ENCODE measurements at places on chromosomes 3 and 15. TPM values are rescaled to one million over a fixed set of nuclear protein-coding genes. Genes with fewer than 3 reads are reported as not detected.

The LIPC gene
- not detected for total RNA-seq

DNA sequence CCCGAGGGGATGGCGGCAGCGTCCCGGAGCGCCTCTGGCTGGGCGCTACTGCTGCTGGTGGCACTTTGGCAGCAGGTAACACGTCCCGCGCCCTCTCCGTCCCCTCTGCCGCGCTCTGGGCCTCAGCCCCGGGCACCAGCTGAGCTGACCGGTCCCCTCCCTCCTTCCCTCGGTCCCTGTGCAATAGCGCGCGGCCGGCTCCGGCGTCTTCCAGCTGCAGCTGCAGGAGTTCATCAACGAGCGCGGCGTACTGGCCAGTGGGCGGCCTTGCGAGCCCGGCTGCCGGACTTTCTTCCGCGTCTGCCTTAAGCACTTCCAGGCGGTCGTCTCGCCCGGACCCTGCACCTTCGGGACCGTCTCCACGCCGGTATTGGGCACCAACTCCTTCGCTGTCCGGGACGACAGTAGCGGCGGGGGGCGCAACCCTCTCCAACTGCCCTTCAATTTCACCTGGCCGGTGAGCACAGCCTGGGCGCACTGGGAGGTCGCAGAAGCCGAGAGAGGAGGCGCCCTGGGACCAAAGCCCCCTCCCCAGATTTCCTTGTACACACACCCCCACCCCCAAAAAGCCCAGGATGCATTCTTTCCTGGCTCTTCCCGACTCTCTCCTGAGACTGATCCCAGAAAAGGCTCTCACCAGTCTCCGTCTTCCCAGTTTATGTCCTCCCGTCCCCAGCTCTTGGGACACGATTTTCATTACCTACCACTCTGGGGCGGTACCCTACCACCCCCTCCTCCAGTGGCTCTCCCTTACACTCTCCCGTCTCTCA is 705 bp downstream of the DLL4 start:
- no peak overlapping the region for H3K27ac ChIP-seq
- H3K4me1 ChIP-seq = peaks cover 62% of the 10 kb centered on the region
- peaks cover 18% of the 10 kb centered on the region for H3K27me3 ChIP-seq
- H3K4me3 ChIP-seq = peak overlapping the region; percentile 33
- no peaks in the 10 kb centered on the region for H3K36me3 ChIP-seq

DNA sequence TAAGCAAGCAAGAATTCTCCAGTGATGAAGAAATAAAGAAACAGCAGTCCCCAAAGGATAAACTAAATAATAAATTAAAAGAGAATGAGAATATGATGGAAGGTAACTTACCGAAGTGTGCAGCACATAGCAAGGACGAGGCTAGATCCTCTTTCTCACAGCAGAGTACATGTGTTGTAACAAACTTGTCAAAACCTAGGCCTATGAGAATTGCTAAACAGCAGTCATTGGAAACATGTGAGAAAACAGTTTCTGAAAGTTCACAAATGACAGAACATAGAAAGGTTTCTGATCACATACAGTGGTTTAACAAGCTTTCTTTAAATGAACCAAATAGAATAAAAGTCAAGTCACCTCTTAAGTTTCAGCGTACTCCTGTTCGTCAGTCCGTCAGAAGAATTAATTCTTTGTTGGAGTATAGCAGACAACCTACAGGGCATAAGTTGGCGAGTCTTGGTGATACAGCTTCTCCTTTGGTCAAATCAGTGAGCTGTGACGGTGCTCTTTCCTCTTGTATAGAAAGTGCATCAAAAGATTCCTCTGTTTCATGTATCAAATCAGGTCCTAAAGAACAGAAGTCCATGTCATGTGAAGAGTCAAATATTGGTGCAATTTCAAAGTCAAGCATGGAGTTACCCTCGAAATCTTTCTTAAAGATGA is 4.5 kb upstream of the SCG5 start:
- no peaks in the 10 kb centered on the region for H3K27me3 ChIP-seq
- no peak overlapping the region for H3K4me3 ChIP-seq
- no peaks in the 10 kb centered on the region for H3K36me3 ChIP-seq
- no peaks in the 10 kb centered on the region for H3K4me1 ChIP-seq
- no peak for DNase-seq

- DNase-seq = no peak
- no peak overlapping the region for H3K4me3 ChIP-seq
- H3K27me3 ChIP-seq = no peaks in the 10 kb centered on the region
- no peaks in the 10 kb centered on the region for H3K36me3 ChIP-seq
Measured at GRCh38 chr3:120765830-120766493, 23.4 kb downstream of the GTF2E1 start.

DNA sequence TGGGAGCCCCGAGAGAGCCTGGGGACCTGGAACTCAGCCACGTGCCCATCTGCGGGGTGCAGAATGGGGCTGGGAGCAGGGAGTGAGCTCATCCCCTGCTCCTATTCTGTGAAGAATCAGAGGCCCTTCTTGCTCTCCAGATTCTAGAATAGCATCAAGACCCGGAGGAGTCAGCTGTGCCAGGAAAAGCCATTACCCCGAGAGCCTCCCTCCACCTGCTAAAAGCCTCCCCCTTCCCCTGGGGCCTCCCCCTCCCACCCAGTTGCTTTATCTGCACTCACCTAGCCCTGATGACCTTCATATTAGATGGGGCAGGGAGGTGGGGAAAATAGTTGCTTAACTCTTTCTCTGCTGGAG is 23.1 kb downstream of the CCDC33 start:
- no peak for DNase-seq
- H3K36me3 ChIP-seq = no peaks in the 10 kb centered on the region
- H3K27ac ChIP-seq = no peak overlapping the region
- no peak overlapping the region for H3K4me3 ChIP-seq

- H3K4me3 ChIP-seq = no peak overlapping the region
- no peaks in the 10 kb centered on the region for H3K4me1 ChIP-seq
Measured at GRCh38 chr3:193174140-193174539, 66.9 kb upstream of the PLAAT1 start.

DNA sequence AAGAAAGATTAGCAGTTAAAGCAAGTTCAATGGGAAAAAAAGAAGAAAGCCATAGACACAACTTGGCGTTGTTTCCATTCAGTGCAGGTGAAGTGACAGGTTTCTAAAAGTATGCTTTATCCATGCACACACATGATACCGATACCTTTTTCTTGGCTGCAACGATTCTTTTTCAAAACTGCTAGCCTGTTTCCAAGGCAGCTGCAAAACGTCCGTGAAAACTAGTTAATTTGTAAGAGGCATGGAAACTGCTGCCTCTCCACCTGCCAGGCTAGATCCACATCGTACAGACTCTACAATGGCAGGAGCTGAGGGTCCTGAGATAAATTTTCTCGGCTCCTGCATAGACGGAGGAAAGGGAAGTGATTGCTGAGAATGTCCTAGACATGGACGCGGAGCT is 128.9 kb upstream of the ICE2 start:
- no peaks in the 10 kb centered on the region for H3K27me3 ChIP-seq
- peaks cover 26% of the 10 kb centered on the region for H3K4me1 ChIP-seq
- H3K27ac ChIP-seq = no peak overlapping the region
- DNase-seq = no peak
- no peaks in the 10 kb centered on the region for H3K36me3 ChIP-seq

The NANOGP8 gene
- total RNA-seq = not detected

DNA sequence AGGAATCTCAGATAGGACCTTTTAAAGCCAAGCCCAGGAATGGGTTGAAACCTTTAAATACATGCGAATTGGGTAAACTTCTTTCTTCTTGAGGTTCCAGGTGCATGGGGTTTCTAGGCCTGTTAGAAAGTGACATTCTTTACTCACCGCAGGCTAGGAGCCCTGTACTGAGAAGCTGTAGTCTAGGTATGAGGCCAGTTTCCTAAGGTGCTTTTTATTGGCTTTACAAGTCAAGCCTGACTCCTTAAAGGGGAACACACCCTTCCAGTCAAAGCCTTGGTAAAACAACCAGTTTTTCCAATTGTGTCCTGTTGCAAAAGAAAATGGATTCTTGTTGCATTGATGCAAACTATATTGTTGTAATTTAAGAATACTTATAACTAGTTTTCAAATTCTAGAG is 76.1 kb upstream of the ATP11B start:
- no peak for DNase-seq
- no peaks in the 10 kb centered on the region for H3K27me3 ChIP-seq
- no peaks in the 10 kb centered on the region for H3K4me1 ChIP-seq
- no peaks in the 10 kb centered on the region for H3K36me3 ChIP-seq

DNA sequence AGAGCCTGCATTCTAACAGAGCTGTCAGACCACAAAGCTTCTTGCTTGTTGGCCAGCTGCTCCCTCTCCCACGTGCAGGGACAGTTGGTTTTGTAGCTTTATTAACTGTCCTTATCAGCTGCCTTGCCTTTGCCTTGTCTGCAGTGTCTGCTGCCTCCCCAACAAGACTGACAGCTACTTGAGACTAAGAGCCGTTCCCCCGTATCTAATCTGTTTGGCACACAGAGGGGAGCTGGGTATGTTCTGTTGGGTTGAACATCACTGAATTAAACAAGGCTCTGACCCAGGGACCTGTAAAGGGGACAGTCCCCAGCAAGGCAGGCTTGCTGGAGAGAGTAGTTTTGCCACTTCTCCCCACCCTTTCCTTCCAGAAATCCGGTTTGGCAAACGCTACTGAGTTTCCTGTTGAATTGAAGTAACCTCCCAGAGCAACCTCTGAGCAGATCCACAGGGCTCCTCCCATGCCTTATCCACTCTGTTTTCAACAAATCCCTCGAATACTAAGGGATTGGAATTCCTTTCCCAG is 116.1 kb downstream of the ANP32A start:
- no peak overlapping the region for H3K27ac ChIP-seq
- no peak overlapping the region for H3K4me3 ChIP-seq
- H3K27me3 ChIP-seq = no peaks in the 10 kb centered on the region
- peaks cover 20% of the 10 kb centered on the region for H3K4me1 ChIP-seq

DNA sequence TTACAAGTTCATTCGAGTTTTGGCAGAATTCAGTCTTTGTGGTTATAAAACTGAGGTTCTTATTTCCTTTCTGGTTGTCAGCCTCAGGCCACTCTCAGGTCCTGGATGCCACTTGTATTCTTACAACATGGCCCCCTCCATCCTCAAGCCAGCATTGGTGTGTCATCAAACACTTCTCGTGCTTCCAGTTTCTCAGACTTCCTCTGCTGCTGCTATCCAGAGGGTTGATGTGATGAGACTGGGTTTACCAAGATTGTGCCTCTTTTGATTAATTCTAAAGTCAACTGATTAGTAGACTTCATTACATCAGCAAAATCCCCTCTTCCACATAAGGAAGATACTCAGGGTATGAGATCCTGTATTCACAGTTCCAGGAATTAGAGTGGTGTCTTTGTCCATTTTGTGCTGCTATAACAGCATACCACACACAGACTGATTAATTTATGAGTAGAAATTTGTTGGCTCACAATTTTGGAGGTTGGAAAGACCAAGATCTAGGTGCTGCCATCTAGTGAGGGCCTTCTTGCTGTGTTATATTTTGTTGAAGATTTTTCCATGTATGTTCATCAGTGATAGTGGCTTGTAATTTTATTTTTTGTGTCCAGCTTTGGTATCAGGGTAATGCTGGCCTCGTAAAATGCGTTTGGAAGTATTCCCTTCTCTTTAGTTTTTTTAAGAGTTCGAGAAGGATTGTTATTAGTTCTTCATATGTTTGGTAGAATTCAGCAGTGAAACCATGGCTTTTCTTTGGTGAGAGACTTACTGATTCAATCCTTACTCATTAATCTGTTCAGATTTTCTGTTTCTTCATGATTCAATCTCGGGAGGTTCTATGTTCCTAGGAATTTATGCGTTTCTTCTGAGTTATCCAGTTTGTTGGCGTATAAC is 11.1 kb downstream of the LRCH3 start:
- H3K4me1 ChIP-seq = peaks cover 39% of the 10 kb centered on the region
- H3K36me3 ChIP-seq = no peaks in the 10 kb centered on the region
- H3K27me3 ChIP-seq = no peaks in the 10 kb centered on the region
- H3K4me3 ChIP-seq = no peak overlapping the region
- H3K27ac ChIP-seq = peak overlapping the region; percentile 57
- DNase-seq = no peak
